H1 (cell line): ENCODE measurements at places on chromosomes 3 and 15. TPM values are rescaled to one million over a fixed set of nuclear protein-coding genes. Genes with fewer than 3 reads are reported as not detected.

Gene MST1R
- polyA plus RNA-seq: 7.6 and 9.4 TPM in 2 replicates

Gene EFHB
- polyA plus RNA-seq: 0.12 and 0.20 TPM in 2 replicates

Gene CEP19
- polyA plus RNA-seq: 0.52 and 0.95 TPM in 2 replicates

DNA sequence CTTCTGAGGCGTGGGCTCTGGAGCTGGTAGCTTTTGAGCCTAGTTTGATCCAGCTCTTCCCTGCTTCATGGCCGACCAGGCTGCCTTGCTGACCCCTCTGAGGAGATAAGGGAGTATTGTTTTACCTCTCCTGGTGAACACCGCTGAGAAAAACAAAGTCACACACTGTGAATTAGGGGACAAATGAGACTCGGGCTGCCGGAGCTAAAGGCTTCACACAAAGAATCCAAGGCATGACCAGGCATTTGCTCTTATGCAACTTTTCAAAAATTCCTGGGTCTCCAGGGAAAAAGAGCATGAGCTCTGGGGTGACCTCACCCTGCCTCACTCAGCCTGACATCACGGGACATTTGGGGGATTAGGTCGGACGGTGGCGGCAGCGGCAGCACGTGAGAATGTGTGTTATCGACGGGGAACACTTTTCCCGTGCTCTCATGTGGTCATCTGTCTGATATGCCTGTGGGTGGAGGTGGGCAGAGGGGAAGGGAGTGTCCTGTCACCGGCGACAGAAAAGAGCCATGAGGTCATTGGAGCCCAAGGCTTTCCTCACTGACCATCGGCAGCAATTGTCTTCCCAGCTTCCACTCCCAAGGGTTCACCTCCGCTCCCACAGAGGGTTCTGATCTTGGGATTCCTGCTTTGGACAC is 61.0 kb downstream of the TMEM44 start:
- no peak for DNase-seq

DNA sequence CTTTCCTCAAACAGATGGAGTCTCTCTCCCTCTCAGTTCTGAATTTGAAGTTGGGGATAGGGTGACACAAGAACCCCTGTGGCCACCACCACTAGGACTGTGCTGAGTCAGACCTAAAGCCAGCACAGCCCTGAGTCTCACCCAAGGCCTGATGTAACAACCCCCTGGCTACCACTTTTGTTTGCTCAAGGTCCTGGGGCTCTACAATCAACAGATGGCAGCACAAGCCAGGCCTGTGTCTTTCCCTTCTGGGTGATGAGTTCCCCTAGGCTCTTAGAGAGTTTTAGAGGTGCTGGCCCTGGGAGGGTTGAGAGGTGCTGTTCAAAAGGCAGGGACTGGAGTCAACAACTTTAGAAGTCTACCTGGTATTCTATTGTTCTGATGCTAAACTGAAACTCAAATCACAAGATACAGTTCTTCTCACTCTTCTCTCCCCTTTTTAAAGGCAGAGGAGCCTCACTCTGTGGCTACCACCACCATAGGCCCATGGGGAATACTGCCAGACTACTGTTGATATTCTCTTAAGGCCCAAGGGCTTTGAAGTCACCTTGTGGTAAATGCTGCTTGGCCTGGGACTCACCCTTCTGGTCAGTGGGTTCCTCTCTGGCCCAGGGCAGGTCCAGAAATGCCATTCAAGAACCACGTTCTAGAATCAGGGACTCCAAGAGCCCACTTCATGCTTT is 6.5 kb downstream of the OR5K4 start:
- DNase-seq: no peak

DNA sequence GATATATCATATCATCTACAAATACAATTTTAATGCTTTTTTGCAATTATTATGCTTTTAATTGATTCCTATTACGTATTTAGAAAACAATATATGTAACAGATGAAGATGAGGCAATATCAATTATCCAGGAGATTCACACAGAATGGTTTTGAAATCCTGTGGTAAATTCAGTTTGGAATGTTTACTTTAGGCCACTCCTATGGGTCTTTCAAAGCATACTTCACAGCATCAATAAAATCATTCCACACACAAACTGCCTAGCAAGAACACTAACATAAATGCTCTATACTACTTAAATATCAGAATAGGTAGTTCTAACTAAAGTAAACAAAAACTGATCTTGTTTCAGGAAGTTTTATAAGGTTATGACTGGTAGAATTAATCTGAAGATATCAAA is 90.5 kb downstream of the FAM227B start:
- DNase-seq: no peak

DNA sequence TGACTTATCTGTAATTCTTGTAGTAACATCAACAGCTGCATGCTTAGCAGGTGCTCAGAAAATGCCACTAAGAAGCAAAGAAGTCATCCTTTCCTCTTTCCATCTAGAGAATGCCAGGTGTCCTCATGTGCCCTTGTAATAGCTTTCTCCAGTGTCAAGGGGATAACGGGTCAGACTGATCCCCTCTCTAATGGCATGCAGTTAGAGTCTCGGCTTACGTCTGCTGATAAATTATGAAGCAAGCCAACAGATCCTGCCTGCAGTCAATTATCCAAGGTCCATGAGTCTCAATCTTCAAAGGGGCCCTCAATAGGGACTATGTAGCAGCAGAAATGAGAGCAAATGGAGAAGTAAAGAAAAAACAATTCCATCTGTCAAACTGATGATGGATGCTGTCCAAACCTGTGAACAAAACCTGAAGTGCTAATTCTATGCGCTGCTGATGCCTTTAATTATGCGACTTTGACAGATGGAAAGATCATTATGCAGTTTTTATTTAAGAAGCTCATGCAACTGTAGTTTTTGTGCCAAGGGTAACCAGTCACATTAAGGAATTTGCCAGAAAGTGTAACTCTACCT is 162.8 kb upstream of the PEX5L start:
- DNase-seq: no peak
